ENCODE measurements at places on chromosomes 13 and 19. TPM values are rescaled to one million over a fixed set of nuclear protein-coding genes. Genes with fewer than 3 reads are reported as not detected.
A peak's percentile ranks its signal among the peaks of the same experiment; 100 is the strongest.

GRCh38 chr19:3836887-3837286 is 32.0 kb downstream of the ZFR2 start:
- H3K36me3 ChIP-seq = no peaks in the 10 kb centered on the region
- no peak overlapping the region for H3K4me3 ChIP-seq
- no peak for DNase-seq
- H3K4me1 ChIP-seq = no peaks in the 10 kb centered on the region
- no peaks in the 10 kb centered on the region for H3K27me3 ChIP-seq

DNA sequence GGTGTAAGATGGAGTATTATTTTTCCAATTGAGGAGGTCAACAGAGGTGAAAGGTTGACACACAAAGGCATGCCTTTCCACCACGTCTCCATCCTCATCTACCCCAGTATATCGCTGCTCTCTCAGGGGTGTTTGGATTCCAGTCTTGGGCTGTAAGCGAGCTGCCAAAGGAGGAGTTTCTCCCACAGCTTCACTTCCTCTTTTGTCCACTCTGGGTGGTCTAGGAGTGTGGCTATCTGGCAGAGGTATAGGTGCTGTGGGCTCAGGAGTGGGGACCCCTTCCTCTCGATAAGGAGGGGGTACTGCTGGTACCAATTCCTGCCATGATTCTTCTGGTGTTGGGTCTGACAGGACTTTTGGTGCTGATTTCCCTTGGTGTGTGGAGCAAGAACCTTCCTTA is 39.4 kb downstream of the ZNF846 start:
- H3K4me1 ChIP-seq = no peaks in the 10 kb centered on the region
- no peak overlapping the region for H3K4me3 ChIP-seq
- H3K27ac ChIP-seq = no peak overlapping the region
- no peaks in the 10 kb centered on the region for H3K27me3 ChIP-seq
- H3K36me3 ChIP-seq = no peaks in the 10 kb centered on the region

The GARIN5B gene
- polyA plus RNA-seq = 0.05 TPM

The TSSK6 gene
- 12.1 TPM for polyA plus RNA-seq

DNA sequence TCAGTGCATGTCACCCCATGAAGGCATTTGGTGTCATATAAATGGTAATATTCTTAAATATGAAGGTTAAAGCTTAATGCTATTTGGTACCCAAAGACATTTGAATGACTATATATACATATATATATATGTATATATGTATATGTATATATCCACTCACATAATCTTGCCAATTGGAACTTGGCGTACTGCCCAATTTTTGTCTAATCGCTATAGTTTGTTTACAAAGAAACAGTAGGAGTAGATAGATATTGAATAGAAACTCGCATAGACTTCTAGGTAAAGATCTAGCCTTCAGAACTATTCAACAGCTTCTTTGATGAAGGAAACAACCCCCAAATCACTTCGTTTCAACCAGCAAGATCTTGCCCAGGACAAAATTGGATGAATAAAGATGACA is 24.1 kb downstream of the KLF5 start:
- DNase-seq = no peak
- no peaks in the 10 kb centered on the region for H3K4me1 ChIP-seq
- H3K27me3 ChIP-seq = no peaks in the 10 kb centered on the region

The ZNF98 gene
- not detected for polyA plus RNA-seq

DNA sequence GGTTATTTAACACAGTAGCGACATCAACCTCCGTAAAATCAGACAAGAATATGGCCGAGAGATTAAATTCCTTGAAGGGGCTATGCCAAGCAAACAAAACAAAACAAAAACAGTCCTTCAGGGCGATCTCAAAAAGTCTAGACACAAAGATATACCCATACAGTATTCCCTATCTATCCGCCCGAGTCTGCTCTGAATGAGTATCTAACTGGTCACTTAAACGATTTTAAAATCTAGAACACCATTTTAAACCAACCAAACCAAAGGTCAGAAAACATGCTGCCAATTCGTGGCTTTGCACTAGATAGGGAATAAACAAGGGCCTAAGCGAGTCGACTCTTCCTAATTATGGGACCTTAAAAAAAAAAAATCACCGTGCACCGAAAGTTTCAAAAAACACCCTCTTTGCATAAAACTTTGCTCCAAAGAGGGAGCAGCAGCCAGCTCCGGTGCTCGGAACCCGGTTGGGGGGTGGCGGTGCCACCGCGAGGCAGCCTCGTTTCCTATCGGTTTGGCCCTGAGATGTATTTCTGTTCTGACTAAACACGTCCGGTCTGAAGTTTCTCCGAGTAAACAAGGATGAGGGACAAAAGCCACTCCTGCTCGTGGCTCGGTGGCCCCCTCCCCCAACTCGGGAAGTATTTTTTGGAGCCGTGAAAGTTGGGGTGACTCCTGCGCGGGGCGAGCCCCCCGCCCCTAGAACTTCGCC is 1.8 kb downstream of the HMGB1 start:
- peaks cover 36% of the 10 kb centered on the region for H3K36me3 ChIP-seq
- no peak for DNase-seq
- peaks cover 3% of the 10 kb centered on the region for H3K4me1 ChIP-seq
- peak overlapping the region; percentile 92 for H3K4me3 ChIP-seq
- no peaks in the 10 kb centered on the region for H3K27me3 ChIP-seq
- peak overlapping the region; percentile 77 for H3K27ac ChIP-seq

The PRR19 gene
- 8.9 TPM for polyA plus RNA-seq

DNA sequence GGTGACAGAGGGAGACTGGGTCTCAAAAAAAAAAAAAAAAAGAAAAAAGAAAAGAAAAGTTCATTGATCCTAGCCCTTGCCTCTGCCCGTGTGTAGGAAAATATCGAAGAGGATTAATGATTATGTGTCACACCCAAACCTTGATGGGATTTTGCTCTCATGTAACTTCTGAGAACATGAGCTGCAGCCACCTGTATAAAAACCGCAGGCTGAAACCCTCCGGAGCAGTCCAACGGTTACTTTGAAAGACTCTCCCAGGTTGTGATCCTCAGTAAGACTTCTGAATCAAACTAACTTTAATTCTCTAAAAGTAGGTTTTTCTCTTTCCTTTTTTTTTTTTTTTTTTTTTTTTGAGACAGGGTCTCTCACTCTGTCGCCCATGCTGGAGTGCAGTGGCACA is 4.3 kb upstream of the PSMC4 start:
- H3K27ac ChIP-seq = no peak overlapping the region
- H3K4me1 ChIP-seq = no peaks in the 10 kb centered on the region
- no peak for DNase-seq

- no peak overlapping the region for H3K27ac ChIP-seq
- peaks cover 22% of the 10 kb centered on the region for H3K4me1 ChIP-seq
- H3K27me3 ChIP-seq = no peaks in the 10 kb centered on the region
- DNase-seq = no peak
- H3K36me3 ChIP-seq = no peaks in the 10 kb centered on the region
- H3K4me3 ChIP-seq = no peak overlapping the region
Measured at GRCh38 chr13:100515410-100515800, 73.2 kb downstream of the GGACT start.

DNA sequence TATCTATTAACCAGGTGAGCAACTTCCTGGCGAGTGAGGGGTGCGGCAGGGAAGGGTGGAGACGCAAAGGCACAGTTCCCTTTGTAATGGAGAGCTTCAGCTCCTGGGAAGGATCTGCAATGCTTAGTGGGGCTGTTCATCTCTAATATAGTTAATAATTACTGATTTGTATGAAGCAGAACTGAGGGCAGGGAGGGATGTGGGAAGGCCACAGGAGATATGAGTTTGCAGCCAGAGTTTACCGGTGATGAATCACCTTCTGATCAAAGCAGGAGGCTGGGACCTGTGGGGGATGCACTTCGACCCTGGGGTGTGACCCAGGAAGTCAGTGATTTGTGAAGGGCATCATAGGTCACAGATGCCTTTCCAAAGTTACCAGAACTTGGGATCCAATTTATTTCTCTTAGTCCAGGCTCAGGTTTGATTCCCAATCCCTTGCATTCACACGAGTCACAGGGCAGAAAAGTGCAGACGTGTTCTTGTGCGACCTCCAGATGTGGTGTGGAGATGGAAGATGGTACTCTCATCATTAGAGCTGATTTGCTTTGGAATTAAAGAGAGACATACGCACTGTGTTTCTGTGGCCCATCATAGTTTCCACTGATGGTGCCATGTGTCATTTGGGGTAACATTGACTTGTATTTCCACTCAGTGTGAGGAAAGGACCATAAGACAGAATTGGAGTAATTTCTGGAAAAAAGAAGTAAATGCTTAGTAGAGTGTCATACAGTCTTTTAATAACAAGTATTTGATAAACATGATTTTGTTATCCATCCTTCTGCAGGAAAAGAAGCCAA is 55.0 kb downstream of the LRCH1 start:
- no peak overlapping the region for H3K4me3 ChIP-seq
- H3K36me3 ChIP-seq = no peaks in the 10 kb centered on the region
- DNase-seq = no peak
- no peaks in the 10 kb centered on the region for H3K4me1 ChIP-seq

DNA sequence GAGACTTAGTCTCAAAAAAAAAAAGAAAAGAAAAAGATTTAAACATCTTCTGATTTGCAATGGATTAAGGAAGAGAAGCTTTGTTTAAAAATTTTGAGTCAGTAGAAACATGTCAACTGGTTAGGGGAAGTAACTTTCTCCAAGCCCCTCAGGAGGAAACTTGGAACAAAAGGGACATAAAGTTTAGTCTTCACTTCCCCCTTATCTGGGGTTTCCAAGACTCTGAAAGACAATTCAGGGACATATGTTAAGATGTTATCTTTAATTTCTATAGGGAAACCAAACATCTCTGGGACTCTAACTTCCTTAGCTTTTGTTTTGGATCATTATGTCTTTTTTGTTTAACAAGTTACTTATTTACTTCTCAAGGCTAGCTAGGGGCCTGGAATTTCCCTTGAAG is 20.1 kb upstream of the MRI1 start:
- H3K27ac ChIP-seq = no peak overlapping the region
- no peaks in the 10 kb centered on the region for H3K36me3 ChIP-seq
- H3K4me3 ChIP-seq = no peak overlapping the region
- H3K27me3 ChIP-seq = no peaks in the 10 kb centered on the region
- H3K4me1 ChIP-seq = peaks cover 5% of the 10 kb centered on the region

GRCh38 chr13:113002206-113002912 is 33.3 kb downstream of the MCF2L start:
- no peak overlapping the region for H3K4me3 ChIP-seq
- H3K4me1 ChIP-seq = no peaks in the 10 kb centered on the region
- H3K27ac ChIP-seq = no peak overlapping the region
- H3K36me3 ChIP-seq = no peaks in the 10 kb centered on the region
- no peaks in the 10 kb centered on the region for H3K27me3 ChIP-seq
- DNase-seq = peak; percentile 21

The CLC gene
- 6.4 TPM for polyA plus RNA-seq

GRCh38 chr13:67200183-67200582 is 30.0 kb downstream of the PCDH9 start:
- H3K4me1 ChIP-seq = no peaks in the 10 kb centered on the region
- H3K36me3 ChIP-seq = no peaks in the 10 kb centered on the region
- no peak overlapping the region for H3K4me3 ChIP-seq
- H3K27ac ChIP-seq = no peak overlapping the region
- H3K27me3 ChIP-seq = no peaks in the 10 kb centered on the region

DNA sequence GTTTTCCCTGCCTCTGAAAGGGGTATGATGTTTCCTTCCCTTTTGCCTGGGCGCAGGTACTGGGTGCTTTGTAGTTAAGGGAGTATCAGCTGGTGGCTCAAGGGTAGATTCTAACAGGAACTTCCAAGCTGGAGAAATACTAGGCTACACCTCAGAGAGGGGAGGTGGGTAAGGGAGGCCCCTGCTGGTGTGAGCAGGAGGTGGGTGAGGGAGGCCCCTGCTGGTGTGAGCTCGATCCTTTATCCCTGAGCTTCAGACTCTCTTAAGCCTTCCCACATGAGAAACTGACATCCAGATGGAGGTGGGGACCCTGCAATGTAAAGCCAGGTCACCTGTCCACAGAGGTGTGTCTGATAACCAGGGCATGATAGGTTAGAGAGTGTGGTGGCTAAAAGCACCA is 32.1 kb downstream of the CYP2B6 start:
- peaks cover 9% of the 10 kb centered on the region for H3K27me3 ChIP-seq
- H3K4me1 ChIP-seq = no peaks in the 10 kb centered on the region
- DNase-seq = no peak
- H3K36me3 ChIP-seq = no peaks in the 10 kb centered on the region
- no peak overlapping the region for H3K27ac ChIP-seq
- no peak overlapping the region for H3K4me3 ChIP-seq

DNA sequence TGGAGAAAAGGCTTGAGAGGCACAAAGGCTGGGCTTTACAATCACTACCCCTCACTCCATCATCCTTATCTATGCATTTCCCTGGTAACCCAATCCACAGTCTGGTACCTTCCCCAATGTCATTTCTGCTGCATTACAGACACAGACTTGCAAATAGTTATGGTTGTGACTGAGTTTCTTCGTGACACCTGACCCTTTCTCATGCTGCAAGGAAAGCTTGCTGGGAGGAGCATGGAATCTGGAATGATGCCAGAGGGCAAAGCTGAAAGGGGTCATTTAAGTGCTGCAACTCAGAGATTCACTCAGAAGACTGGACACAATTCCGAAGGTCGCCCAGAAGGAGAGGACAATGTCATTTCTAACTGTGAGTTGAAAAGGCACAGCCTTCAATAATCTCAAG is at the start of gene LGALS16:
LGALS16 (plus strand) TSS at position 301 of the 400 bp plus-strand sequence; CDS start at position 350, 49 bp downstream.
- H3K4me1 ChIP-seq = no peaks in the 10 kb centered on the region
- no peak for DNase-seq
- H3K36me3 ChIP-seq = no peaks in the 10 kb centered on the region
- H3K27ac ChIP-seq = no peak within 1 kb of the TSS
- H3K27me3 ChIP-seq = no peaks in the 10 kb centered on the region

GRCh38 chr13:68690567-68690966 is 1417.1 kb upstream of the ATXN8OS start:
- H3K36me3 ChIP-seq = no peaks in the 10 kb centered on the region
- H3K4me3 ChIP-seq = no peak overlapping the region
- DNase-seq = no peak
- no peaks in the 10 kb centered on the region for H3K27me3 ChIP-seq

The SLC15A1 gene
- polyA plus RNA-seq = 1.3 TPM

The ZSCAN4 gene
- not detected for polyA plus RNA-seq

DNA sequence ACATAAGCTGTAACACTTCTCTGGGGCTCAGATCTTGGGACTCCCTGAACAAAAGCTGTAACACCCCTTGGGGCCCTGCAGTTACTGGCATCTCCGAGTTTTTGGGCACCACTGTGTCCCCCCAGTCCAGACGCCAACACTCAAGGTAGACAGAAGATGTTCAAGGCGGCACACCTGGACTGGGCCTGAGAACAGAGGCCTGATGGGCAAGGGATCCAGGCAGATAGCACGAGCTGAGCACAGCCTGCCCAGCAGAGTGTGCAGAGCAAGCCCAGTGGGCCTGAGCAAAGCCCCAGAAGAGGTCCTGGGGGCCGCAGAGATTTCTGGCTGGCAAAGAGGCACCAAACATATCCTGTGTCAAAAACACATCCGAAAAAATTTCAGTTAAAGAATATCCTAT is 1163.3 kb upstream of the PRR20A start:
- no peak overlapping the region for H3K27ac ChIP-seq
- H3K4me1 ChIP-seq = no peaks in the 10 kb centered on the region
- DNase-seq = no peak
- H3K4me3 ChIP-seq = no peak overlapping the region
- no peaks in the 10 kb centered on the region for H3K27me3 ChIP-seq

- no peaks in the 10 kb centered on the region for H3K4me1 ChIP-seq
- no peaks in the 10 kb centered on the region for H3K27me3 ChIP-seq
- no peak for DNase-seq
- H3K4me3 ChIP-seq = no peak overlapping the region
Measured at GRCh38 chr13:46343279-46343994, 43.6 kb downstream of the RUBCNL start.

Data from H1 (cell line).